Smooth muscle cell of bladder (primary cell): ENCODE measurements at places on chromosomes 16 and 17. TPM values are rescaled to one million over a fixed set of nuclear protein-coding genes. Genes with fewer than 3 reads are reported as not detected.

The DPEP1 gene
- 0.14 and 0.65 TPM in 2 replicates for total RNA-seq

The NPIPA7 gene
- total RNA-seq: 0.46 and 0.57 TPM in 2 replicates

The MFSD11 gene
- 22.3 and 22.4 TPM in 2 replicates for total RNA-seq

The HOXB6 gene
- 0.09 TPM in 1 of 2 replicates, not detected in the other for total RNA-seq

The PSMB3 gene
- 365 and 434 TPM in 2 replicates for total RNA-seq

The SOCS3 gene
- 112 and 138 TPM in 2 replicates for total RNA-seq

The CDT1 gene
- 1.2 and 1.6 TPM in 2 replicates for total RNA-seq

The RAB37 gene
- total RNA-seq: 0.09 and 0.43 TPM in 2 replicates

The KRT15 gene
- 0.43 and 0.74 TPM in 2 replicates for total RNA-seq

The CHST6 gene
- total RNA-seq: 1.6 and 1.7 TPM in 2 replicates

The PSME3 gene
- total RNA-seq: 44.8 and 57.7 TPM in 2 replicates

The TBC1D16 gene
- 26.9 and 44.4 TPM in 2 replicates for total RNA-seq

The OMG gene
- 2.0 and 6.0 TPM in 2 replicates for total RNA-seq

The GPR179 gene
- total RNA-seq: under 0.01 TPM in 2 replicates

The CA5A gene
- total RNA-seq: not detected in 2 replicates

The CARD14 gene
- total RNA-seq: 0.18 and 0.43 TPM in 2 replicates

The MYOCD gene
- total RNA-seq: 9.8 and 11.9 TPM in 2 replicates

The FAM20A gene
- 22.9 and 32.9 TPM in 2 replicates for total RNA-seq

The TEKT5 gene
- total RNA-seq: 0.09 and 0.14 TPM in 2 replicates

The HOXB7 gene
- total RNA-seq: not detected in 2 replicates

The ZNF646 gene
- 9.4 and 12.4 TPM in 2 replicates for total RNA-seq

The GJD3 gene
- total RNA-seq: 1.8 and 2.0 TPM in 2 replicates

The ALDH3A2 gene
- total RNA-seq: 37.8 and 57.2 TPM in 2 replicates

The HAPSTR1 gene
- 55.8 and 61.7 TPM in 2 replicates for total RNA-seq

The SYCE1L gene
- 0.46 and 0.85 TPM in 2 replicates for total RNA-seq

The SLC5A10 gene
- total RNA-seq: under 0.01 and 0.09 TPM in 2 replicates

The CACNA1G gene
- under 0.01 and 0.37 TPM in 2 replicates for total RNA-seq

The NOD2 gene
- total RNA-seq: 0.09 and 0.14 TPM in 2 replicates

The CA7 gene
- not detected in 2 replicates for total RNA-seq

The CACNG5 gene
- not detected in 2 replicates for total RNA-seq

The ZPBP2 gene
- total RNA-seq: not detected in 2 replicates

The ALOX12 gene
- not detected in 2 replicates for total RNA-seq

The CCDC92B gene
- not detected in 2 replicates for total RNA-seq

The RASD1 gene
- 2.4 and 2.6 TPM in 2 replicates for total RNA-seq

The RAMP2 gene
- total RNA-seq: 0.09 and 0.14 TPM in 2 replicates

The ZFP3 gene
- 1.0 and 1.3 TPM in 2 replicates for total RNA-seq

The NACA2 gene
- not detected in 2 replicates for total RNA-seq

The KRT20 gene
- total RNA-seq: not detected in 2 replicates

The TEX14 gene
- total RNA-seq: under 0.01 TPM in 1 of 2 replicates, not detected in the other

The KRTAP3-2 gene
- total RNA-seq: not detected in 2 replicates

The KRT40 gene
- not detected in 2 replicates for total RNA-seq

The WSB1 gene
- total RNA-seq: 130 and 238 TPM in 2 replicates
